Right forelimb (tissue), 1 donor: ENCODE measurements at places on chromosomes 16 and 17.

DNA sequence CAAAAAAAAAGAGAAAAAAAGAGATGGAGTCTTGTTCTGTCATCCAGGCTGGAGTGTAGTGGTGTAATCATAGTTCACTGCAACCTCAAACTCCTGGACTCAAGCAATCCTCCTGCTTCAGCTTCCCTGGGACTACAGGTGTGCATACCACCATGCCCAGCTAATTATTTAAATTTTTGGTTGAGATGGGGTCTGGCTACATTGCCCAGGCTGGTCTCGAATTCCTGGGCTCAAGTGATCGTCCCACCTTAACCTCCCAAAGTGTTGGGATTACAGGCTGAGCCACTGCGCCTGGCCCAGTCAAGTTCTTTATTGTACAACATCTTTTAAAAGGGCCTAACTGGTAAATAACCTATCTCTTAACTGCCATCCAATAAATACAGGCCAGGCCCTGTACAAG, 6.1 kb upstream of the RANGRF start:
- DNase-seq: no peak

GRCh38 chr17:38455288-38455915, 27.1 kb downstream of the ARHGAP23 start:
- peak; percentile 61 for DNase-seq

- no peak for DNase-seq
Measured at GRCh38 chr17:50361561-50362480, 11.2 kb downstream of the MRPL27 start.

DNA sequence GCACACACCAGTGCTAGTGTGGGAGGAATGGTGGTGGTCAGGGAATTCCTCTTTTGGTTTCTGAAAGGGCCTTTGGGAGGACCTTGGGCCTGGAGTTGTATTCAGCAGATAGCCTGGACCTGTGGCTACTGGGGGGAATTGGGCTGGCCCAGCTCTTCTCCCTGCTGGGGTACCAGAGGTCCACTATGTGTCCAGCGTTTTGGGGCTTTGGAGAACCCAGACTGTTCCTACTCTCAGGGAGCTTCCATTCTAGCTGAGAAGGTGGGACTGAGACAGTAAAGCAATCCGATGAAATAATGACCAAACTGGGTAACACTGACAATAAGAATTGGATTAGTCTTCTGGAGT, 2.4 kb downstream of the EPN3 start:
- DNase-seq: no peak
